ENCODE measurements at places on chromosomes 16 and 17.

DNA sequence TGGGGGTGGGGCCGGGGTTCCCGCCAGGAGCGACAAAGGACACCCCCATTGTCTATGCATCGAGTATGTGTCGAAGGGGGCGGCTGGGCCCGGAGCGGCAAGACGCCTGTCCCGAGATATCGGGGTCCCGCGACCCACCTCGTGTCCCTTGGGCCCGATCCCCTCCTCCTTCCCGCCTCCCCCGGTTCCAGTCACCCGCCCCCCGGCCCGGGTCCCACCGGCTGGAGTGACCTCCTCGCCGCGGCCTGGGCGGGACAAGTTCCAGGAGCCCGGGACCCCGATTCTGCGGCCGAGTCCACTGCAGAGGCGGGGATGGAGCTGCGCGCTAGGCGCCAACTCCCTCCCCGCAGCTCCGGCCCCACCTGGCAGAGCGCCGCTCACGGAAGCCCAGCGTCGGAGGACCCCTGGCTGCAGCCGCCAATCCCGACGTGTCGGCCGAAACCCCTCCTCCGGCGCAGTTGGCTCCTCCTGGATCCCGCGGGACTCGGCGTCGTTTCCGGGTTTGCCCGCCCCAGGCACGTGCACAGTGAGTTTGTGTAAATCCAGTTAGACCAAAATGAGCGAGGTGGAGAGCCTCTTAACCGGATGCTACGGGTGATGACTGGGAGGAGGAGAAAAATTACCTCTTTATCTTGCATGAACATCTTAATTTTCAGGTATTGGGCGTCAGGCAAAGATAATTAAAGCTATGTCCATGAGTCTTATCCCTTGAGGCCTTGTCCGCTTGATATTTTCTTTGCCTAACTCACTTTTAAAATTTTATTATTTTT is at the start of gene NMRAL1:
Gene NMRAL1, minus strand, starts transcription at position 434 of the 770 bp plus-strand sequence. CDS start 493 bp downstream, outside the sequence.
- peak; percentile 89 for DNase-seq

DNA sequence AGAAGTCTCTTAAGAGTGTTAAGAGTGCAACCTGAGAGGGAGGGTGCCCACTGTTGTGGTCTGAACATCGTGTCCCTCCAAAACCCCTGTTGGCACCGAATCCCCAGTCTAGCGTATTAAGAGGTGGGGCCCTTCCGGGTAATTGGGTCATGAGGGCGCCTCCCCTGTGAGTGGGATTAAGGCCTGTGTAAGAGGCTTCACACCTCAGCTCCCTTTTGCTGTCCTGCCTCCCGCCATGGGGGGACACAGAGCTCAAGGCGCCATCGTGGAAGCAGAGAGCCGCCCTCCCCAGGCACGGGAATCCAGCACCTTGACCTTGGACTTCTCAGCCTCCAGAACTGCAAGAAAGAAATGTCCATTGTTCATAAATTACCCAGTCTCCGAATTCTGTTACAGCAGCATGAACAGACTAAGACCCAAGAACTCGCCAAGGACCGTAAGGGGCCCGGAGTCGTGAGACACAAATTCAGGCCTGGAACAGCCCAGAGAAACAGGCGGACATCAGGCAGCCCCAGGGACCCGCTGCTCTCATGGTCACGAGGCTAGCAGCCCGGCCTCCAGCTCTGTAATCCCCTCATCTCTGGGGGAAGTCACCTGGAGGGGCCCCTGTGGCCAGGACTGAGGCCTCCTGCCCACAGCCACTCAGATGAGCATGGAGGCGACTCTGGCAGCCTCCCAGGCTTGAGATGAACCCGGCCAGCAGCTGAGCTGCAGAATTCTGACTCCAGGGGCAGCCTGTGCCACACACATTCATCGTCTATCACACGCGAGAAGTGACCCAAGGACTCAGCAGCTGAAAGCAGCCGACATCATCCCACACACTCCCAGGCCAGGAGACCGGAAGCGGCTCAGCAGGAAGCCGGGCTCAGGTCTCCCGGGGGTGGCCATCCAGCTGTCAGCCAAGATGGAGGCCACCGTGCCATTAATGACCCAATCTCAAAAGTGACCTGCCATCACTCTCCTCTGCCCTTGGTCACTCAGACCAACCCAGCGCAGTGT is 12.8 kb upstream of the CHMP6 start:
- no peak for DNase-seq

- DNase-seq = no peak
Measured at GRCh38 chr16:83315271-83315670, 492.5 kb upstream of the HSBP1 start.

DNA sequence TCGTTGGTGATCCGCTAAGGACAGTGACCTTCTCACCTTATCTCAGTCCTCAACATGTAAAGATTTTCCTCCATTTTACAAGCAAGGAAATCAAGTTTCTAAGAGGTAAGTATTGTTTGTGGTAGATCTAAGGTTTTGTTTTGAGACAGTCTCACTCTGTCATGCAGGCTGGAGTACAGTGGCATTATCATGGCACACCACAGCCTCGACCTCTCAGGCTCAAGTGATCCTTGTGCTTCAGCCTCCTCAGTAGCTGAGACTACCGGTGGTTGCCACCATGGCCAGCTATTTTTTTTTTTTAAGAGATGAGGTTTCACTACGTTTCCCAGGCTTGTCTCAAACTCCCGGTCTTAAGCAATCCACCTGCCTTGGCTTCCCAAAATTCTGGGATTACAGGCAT is 34.9 kb downstream of the PRKCA start:
- no peak for DNase-seq

GRCh38 chr17:80008383-80008840 is 27.3 kb downstream of the TBC1D16 start:
- peak; percentile 70 for DNase-seq

DNA sequence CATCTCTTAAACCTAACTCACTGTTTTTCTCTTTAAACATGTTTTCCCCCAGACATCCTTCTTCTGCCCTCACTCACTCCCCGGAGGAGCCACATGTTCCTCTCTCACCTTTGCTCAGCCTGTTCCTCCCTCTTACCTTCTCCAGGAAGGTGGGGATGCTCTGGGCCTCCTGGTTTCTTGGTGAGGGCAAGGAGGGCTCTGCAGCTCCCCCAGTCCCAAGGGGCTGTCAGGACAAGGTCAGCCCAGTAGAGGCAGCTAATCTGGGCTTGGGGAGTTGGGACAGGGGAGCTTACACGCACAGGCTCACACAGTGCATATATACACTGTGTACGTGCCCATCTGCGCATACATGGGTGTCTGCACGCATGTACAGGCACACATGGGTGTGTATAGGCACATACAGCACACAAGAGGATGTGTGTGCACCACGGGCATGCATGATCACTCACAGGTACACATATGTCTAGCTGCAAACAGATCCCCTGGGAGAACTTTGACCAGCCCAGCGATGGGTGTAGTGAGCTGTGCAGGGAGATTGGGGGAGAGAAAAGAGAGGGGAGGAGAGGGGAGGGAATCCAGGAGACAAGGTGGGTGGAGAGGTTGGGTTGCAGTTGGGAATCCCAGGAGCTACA is 28.6 kb upstream of the SPNS3 start:
- no peak for DNase-seq

GRCh38 chr16:26715969-26716368 is 350.8 kb upstream of the C16orf82 start:
- no peak for DNase-seq

DNA sequence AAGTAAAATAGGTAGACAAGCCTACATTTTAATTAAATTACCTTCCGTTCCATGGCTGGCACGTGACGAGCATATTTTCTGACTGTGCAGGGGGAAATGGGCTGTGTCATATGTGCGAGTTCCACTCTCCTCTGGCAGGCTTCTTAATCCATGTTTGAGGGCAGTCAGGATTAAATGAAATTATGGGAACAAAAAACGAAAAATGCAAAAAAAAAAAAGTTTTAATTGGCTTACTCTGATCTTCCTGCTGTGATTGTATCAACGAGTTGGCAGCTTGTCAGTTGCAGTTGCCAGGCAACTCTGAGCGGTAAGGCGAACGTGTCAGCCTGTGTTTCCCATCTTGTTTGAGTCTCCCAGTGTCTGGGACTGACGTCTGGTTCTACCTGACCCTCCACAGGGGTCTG is 302.9 kb upstream of the XYLT1 start:
- no peak for DNase-seq

DNA sequence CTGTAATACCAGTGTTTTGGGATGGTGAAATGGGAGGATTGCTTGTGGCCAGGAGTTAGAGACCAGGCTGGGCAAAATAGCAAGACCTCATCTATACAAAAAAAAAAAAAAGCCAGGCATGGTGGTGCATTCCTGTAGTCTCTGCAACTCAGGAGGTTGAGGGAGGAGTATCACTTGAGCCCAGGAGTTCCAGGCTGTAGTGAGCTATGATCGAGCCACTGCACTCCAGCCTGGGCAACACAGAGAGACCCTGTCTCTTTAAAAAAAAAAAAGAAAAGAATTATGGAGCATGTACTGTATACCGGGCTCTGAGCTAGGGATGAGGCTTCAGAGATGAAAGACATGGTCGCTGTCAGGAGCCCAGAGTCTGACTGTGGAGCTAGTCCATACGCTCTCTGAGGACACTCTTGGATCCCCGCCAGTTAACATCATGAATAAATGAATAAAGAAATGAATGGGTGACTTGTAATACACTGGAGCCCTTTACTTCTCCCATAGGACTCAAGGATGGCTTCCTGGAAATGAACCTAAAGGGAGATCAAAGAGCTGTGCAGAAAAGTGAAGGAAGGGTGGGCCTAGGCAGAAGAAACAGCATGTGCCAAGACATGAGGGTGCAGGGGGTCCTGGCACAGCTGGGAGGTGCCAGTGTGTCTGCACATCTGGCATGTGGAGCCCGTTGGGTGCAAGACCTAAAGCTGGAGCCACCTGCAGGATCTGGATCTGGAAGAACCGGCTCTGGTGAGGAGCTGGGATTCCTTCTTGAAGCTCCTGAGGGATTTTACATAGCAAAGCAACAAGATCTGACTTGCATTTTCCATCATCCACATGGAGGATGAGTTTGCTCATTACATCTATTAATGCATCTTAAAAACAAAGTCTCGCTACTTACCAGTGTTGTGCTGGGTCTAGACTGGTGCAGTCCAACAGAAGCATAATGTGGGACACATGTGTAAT is 120.4 kb downstream of the IRX3 start:
- DNase-seq = no peak

DNA sequence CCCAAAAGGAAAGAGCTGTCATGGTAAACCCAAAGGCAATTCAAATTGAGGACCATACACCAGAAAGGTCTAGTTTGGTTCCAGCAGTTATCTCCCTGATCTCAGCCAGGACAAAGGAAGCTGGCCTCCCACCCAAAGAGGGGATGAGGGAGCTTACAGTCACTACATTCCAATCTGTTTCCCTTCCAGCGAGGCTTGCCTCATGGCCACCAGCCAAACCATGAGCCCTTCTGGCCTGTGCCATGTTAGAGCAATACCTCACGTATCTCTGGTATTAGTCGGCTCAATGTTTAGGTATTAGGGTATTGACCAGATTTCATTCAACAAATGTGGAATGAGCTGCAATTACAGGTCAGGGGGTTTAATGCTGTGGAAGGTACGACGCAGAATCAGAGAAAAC is 8.4 kb downstream of the NDUFAB1 start:
- DNase-seq = no peak

DNA sequence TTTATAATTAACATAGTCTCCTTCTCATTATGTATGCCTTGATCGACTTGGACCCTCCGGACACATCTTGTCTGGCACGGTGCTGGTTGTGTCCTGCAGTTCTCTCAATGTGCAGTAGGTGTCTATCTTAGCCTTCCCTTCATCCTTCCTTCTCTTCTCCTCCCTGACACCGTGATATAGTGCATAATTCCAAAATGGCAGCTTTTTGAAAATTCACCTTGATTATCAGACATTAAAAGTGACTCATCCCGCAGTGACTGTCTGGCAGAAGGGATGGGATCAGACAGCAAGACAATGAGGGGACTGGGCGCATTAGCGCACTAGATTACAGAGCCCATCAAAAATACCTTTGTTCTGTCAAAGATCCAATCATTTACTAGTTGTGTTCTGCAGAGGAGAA is 70.0 kb upstream of the PMFBP1 start:
- DNase-seq = peak; percentile 52

- DNase-seq = no peak
Measured at GRCh38 chr16:49503256-49504022, 129.8 kb downstream of the C16orf78 start.

GRCh38 chr17:74288785-74289184 is 14.8 kb downstream of the DNAI2 start:
- no peak for DNase-seq

DNA sequence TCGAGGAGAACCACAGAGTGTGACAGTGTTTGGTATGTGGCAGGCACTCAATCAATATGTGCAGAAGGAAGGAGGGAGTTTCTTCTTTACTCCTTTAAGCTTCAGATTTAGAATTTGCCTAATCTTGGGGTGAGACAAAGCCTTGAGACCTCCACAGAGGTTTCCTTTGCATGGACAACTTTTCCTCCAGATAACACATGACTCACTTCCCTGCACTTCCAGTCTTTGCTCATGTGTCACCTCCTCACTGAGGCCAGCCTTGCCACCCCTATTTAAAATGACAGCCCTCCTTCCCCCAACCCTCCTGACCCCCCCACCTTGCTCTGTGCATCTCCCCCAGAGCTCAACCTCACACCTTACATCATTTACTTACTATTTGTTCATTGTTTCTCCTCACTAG is 17.4 kb upstream of the NOS2 start:
- DNase-seq = no peak

GRCh38 chr16:75099075-75099667 is 17.4 kb downstream of the LDHD start:
- DNase-seq = no peak

DNA sequence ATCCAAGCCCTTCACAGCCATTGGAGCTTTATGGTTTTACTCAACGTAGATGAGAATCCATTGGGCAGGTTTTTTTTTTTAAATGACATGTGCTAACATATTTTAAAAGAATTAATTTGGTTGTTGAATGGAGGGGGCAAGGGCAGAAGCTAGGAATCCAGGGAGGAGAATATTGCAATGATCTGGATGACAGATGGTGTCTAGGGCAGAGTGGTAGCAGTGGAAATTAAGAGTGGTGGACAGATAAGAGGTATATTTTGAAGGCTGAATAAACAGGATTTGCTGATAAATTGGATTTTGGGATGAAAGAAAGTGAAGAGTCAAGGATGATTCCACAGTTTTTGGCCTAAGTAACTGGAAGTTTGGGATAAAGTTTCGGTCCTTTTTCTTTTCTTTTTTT is 54.8 kb upstream of the DHX40 start:
- DNase-seq = no peak

GRCh38 chr17:2815781-2816185 is 19.5 kb downstream of the RAP1GAP2 start:
- DNase-seq = no peak

GRCh38 chr17:38730526-38731379 is 612 bp downstream of the CISD3 start:
- no peak for DNase-seq

- DNase-seq = no peak
Measured at GRCh38 chr17:74107107-74107506, 96.4 kb upstream of the RPL38 start.

- no peak for DNase-seq
Measured at GRCh38 chr17:49224198-49224996, 6.2 kb downstream of the PHOSPHO1 start.
